ENCODE measurements at places on chromosomes 2 and 18.

DNA sequence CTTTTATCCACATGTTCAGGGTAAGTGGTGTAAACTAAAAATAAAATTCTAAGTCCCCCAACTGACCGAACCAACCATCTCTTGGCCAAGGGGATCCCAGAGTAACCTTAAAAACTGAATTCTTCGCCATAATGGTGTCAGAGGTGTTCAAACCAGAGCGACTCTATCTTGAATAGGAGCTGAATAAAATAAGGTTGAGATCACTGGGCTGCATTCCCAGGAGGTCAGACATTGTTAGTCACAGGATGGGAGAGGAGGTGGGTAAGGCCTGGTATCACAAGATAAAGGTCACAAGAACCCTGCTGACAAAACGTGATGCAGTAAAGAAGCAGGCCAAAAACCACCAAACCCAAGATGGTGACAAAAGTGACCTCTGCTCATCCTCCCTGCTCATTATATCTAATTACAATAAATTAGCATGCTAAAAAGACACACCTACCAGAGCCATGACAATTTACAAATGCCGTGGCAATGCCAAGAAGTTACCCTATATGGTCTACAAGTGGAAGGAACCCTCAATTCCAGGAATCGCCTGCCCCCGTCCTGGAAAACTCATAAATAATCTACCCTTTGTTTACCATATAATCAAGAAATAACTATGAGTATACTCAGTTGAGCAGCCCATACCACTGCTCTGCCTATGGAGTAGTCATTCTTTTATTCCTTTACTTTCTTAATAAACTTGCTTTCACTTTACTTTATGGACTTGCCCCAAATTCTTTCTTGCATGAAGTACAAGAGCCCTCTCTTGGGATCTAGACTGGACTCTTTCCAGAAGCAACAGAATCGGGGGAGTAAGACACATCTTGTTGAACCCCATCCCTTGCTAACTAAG, 302.4 kb downstream of the STK39 start:
- DNase-seq: no peak

DNA sequence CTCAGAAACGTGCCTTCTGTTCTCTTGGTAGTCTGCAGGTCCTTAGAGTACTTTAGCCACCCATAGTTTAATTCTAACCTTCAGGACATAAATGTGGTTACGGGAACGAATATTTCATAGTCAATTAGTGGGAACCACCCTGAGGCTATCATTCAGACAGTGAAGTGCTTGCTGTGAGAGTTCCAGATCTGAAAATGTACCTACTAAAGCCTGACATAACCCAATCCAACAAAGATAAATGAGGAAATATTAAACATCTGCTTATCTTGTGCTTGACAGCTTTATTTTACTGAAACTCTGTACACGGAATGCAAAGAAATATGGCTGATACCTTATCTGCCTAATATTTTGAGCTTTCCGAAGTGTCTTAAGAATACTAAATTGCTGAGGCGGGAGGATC, 43.0 kb downstream of the RAB27B start:
- no peak for DNase-seq

- no peak for DNase-seq
Observed at GRCh38 chr2:238339395-238339780, 19.1 kb downstream of the TRAF3IP1 start.

- DNase-seq: peak; percentile 19
Observed at GRCh38 chr2:143700865-143701264, 571.6 kb downstream of the ARHGAP15 start.

DNA sequence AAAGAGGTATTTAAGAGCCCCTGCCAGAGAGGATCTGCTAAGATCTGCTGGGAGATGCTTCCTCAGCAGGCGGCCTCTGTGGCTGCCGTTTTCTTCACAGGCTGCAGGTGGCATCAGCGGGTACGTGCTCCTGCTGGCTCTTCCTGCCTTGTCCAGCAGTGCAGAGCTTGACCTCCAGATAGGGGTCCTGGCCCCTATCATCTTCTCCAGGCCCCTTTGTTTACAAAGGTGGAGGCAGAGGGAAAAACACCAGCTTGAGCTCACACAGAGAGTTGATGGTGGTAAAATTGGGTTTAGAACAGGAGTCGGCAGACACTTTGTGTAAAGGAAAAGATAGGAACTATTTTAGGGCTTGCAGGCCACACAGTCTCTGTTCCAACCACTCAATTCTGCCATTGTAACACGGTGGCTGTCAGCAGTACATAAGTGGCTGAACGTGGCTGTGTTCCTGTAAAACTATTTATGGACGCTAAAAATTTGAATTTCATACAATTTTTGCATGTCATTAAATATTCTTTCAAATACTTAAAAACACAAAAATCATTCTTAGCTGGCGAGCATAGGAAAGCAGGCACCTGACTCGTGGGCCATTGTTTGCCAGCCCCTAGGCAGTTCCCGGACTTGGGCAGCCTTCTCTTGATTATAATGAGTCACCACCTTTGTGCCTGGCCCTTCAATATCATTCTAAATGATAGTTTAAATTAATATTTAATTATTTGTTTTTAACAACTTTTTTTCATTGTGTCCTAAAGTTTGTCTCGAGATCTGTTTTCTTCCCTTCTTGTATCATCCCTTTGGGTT, 98.2 kb upstream of the B3GNT7 start:
- peak; percentile 6 for DNase-seq

DNA sequence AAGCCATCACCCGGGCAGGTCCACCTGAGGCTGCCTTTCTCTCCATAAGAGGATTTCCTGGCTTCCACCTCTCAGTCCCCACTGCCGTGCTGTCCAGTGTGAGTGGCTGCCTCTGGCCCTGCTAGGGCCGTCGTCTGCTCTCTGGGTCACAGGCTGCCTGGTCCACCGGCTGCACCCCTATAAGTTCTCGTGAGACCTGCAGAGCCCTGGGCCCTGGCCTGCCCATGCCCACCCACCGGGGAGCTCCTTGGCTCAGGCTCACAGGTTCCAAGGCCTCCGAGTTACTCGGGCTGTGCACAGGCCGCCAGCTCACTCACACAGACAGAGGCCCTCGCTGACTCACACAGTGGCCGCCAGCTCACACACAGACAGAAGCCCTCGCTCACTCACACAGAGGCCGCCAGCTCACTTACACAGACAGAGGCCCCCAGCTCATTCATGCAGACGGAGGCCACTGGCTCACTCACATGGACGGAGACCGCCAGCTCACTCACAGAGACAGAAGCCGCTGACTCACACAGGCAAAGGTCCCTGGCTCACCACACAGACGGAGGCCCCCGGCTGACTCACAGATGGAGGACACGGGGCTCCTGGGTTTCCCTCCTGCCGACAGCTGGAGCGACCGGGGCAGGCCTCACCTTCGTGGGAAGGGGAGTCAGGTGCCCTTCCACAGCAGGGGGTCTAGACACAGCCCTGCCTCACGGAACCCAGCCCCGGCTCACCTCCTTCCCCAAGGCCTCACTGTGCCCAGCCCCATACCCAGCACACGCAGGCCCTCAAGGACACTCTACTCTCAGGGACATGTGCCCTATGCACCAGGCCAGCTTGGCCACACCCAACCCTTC, 334.1 kb upstream of the MYT1L start:
- DNase-seq: no peak

- peak; percentile 60 for DNase-seq
Observed at GRCh38 chr2:23411752-23412431, 26.9 kb downstream of the KLHL29 start.

- DNase-seq: no peak
Observed at GRCh38 chr2:49972699-49973098, 818.4 kb upstream of the FSHR start.

DNA sequence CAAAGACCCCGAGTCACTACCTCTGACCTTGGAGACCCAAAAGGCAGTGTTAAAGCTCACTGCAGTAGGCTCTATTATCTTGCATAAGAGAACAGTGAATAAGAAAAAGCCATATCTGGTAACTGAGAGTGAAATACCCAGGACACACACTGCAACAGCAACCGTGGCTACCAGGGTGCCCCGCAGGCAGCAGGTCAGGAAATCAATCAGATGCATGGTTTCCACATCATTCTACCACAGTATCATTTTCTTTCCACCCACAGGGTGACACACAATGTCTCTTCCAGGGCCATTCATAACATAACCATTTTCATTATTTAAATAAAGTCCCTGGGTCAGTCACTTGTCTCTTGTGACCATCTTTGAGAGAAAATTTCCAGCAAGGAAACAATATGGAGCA, 131.3 kb downstream of the CCBE1 start:
- DNase-seq: no peak

- peak; percentile 9 for DNase-seq
Observed at GRCh38 chr2:142989273-142990204, 112.1 kb downstream of the KYNU start.

DNA sequence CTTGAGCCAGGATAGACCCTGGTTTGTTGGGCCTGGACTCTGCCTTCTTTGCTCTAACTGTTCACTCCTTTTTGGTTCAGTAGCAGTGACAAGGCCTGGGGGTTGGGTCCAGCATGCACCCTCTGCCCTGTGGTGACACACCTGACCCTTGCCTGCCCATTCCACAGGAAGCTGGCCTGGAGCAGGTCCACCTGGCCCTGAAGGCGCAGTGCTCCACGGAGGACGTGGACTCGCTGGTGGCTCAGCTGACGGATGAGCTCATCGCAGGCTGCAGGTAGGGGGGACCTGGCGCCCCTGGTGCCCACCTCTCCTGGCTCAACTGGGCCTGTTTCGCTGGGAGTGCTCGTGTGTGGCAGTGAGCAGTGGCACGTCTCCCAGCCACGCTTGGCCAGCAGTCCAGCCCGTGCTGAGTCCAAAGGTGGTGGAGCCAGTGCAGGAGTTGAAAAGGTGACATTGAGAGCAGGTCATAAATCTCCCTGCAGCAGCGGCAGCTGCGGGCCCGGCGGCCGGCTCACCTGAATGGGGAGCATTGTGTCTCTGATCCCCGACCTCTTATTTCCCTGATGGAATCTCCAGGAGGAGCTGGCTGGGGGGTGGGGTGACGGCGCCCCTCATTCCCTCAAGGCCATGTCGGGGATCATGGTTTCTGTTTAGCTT, 102.6 kb downstream of the DYSF start:
- DNase-seq: no peak

DNA sequence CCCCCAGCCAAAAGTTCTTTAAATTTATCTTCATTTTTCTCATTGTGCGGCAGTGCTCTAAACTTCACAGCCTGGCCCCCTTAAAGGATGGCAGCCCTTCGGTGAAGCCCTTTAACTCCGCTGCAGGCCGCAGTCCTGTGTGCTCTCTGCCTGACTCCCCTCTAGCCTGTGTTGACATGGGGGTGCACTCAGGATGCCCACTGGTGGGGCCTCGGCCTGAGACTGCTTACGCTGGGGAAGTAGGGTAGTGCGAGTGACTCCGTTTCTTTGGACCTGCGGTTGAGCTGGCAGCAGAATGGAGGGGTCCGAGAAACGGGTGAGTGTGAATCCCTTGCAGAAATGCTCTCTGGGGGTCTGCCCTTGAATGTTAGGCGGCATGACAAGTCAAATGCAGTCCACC, 5.6 kb downstream of the RAB12 start:
- no peak for DNase-seq

DNA sequence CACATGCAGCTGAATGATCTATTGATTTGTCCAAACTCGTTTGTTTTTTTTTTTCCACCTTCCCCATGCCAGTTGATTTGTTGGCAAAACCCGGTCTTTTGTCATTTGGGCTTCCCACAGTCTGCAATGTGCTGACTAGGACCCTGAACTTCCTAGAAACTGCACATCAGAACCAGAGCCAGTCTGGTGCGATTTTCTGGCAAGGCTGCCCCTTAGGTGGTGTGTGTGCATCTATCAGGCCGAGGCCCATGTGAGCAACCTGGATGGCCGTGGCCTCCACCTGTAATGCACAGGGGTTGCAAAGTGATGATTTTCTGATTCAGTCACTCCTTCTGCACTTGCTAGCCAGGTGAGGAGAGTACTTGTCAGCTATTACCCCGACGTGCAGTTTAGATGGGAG, 47.8 kb downstream of the NCK2 start:
- no peak for DNase-seq

- no peak for DNase-seq
Observed at GRCh38 chr2:115194623-115195022, 752.2 kb downstream of the DPP10 start.

GRCh38 chr2:9473985-9474360, 378 bp upstream of the IAH1 start:
- no peak for DNase-seq

DNA sequence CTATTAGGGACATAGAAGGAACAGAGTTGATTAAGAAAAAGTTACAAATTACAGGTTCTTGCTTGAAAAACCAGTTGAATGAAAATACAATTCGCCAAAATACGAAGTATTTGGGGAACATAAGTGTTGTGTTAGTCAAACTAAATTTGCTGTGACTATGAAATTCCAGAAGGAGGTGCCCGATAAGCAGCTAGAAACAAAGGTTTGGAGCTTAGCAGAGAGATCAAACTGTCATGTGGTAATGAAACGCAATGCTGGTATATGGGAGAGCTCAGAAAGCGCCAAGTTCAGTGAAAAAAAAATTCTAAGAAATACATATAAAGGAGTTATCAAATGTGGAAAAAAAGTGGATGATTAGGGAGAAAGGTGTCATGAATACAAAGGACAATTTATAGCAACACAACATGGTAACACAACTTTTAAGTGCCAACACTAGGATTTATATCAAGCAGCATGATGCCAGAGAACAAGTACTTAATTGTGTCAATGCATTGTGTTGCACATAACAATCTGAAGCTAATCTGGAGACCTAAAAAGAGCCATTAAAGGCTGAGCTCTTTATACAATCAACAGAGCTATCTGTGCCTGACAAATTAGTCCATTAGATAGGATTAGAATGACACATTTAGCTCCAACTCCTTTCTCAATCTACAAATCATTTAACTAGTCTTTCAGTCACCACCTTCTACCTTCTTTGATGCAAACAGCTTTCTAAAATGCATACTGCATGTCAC, 31.2 kb downstream of the SMAD2 start:
- no peak for DNase-seq

- DNase-seq: no peak
Observed at GRCh38 chr2:227411320-227411989, 23.7 kb upstream of the SCYGR1 start.

- DNase-seq: no peak
Observed at GRCh38 chr2:190678444-190679162, 29.7 kb downstream of the NAB1 start.

- DNase-seq: no peak
Observed at GRCh38 chr18:75211953-75212750, 1.6 kb downstream of the TSHZ1 start.

- no peak for DNase-seq
Observed at GRCh38 chr2:216802516-216803215, 57.2 kb downstream of the TNP1 start.

DNA sequence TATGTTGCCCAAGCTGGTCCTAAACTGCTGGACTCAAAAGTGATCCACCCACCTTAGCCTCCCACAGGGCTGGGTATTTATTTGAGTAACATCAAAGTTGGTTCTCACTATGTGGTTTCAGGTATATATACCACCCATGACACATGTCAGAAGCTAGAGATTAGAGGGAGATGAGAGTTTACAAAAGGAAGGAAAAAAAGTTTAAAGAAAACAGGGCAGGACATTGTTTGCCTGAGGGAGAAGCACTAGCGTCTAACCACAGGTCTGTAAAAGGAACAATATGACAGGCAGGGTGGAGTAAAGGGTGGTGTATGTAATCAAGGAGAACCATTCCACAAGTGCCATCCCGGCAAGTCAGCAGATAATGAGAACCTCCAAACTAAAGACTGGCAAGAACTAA, 8.5 kb downstream of the CEP76 start:
- no peak for DNase-seq
